ENCODE measurements at places on chromosomes 5 and 9.

GRCh38 chr9:83382421-83382820 is 155.8 kb downstream of the FRMD3 start:
- no peaks in the 10 kb centered on the region for H3K4me1 ChIP-seq
- H3K27ac ChIP-seq = no peak overlapping the region
- DNase-seq = no peak
- H3K36me3 ChIP-seq = no peaks in the 10 kb centered on the region
- H3K27me3 ChIP-seq = no peaks in the 10 kb centered on the region

GRCh38 chr5:95610546-95610945 is 9.3 kb upstream of the GPR150 start:
- no peaks in the 10 kb centered on the region for H3K4me1 ChIP-seq
- H3K27ac ChIP-seq = no peak overlapping the region

- H3K4me1 ChIP-seq = no peaks in the 10 kb centered on the region
- H3K4me3 ChIP-seq = no peak overlapping the region
- no peak for DNase-seq
- H3K36me3 ChIP-seq = no peaks in the 10 kb centered on the region
These were observed 600.5 kb upstream of the EDIL3 start for GRCh38 chr5:84985148-84985547.

GRCh38 chr9:89837162-89837933 is 232.5 kb downstream of the GADD45G start:
- H3K27ac ChIP-seq = no peak overlapping the region
- no peak for DNase-seq
- no peaks in the 10 kb centered on the region for H3K4me1 ChIP-seq
- no peak overlapping the region for H3K4me3 ChIP-seq
- H3K36me3 ChIP-seq = no peaks in the 10 kb centered on the region

DNA sequence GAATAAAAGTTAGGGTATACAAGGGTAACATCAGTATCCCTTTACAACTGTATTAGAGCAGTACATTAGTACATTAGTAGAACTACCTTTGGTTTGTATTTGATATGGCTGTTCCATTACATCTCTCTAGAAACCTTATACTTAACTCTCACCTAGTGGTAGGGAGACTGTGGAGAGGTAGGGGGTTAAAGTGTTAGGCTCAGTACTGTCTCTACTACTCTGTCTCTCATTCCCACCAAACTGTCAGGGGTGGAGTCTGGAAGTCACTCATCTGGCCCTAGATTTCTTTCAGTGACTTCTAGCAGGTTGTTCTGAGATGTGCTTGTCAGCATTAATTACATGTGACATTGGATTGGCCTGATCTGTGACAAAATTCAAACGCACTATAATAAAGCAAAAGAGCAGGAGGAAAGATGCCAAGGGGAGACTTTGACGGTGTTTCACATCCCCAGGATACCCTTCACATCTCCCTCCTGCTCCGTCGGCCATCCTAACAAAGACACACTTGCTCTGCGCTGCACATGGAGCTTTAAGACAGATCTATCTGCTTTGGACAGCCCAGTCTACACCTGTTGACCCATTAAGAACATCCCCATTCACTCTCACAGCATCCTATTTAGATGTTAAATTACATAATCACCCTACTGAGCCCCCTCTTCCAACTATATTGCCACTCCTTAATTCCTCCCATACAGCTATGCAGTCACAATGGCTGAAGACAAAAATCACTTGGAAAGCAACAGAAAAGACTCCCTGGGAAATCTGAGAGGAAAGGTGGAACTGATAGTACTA is 1043.0 kb upstream of the DMAC1 start:
- H3K27ac ChIP-seq = no peak overlapping the region
- DNase-seq = no peak
- no peaks in the 10 kb centered on the region for H3K4me1 ChIP-seq
- no peak overlapping the region for H3K4me3 ChIP-seq
- H3K36me3 ChIP-seq = no peaks in the 10 kb centered on the region

- no peaks in the 10 kb centered on the region for H3K36me3 ChIP-seq
- H3K4me1 ChIP-seq = no peaks in the 10 kb centered on the region
- H3K4me3 ChIP-seq = no peak overlapping the region
- H3K27ac ChIP-seq = no peak overlapping the region
- DNase-seq = no peak
- no peaks in the 10 kb centered on the region for H3K27me3 ChIP-seq
These were observed 465.3 kb upstream of the ARRDC3 start for GRCh38 chr5:91848453-91848852.

GRCh38 chr5:99763021-99763774 is 772.0 kb upstream of the FAM174A start:
- H3K4me3 ChIP-seq = no peak overlapping the region
- DNase-seq = no peak
- H3K36me3 ChIP-seq = no peaks in the 10 kb centered on the region
- no peaks in the 10 kb centered on the region for H3K4me1 ChIP-seq
- no peak overlapping the region for H3K27ac ChIP-seq

- no peaks in the 10 kb centered on the region for H3K36me3 ChIP-seq
- H3K27me3 ChIP-seq = no peaks in the 10 kb centered on the region
- no peak overlapping the region for H3K4me3 ChIP-seq
- DNase-seq = no peak
These were observed 93.6 kb upstream of the RANBP3L start for GRCh38 chr5:36395260-36395659.

- H3K4me3 ChIP-seq = no peak overlapping the region
- H3K27ac ChIP-seq = no peak overlapping the region
- no peaks in the 10 kb centered on the region for H3K36me3 ChIP-seq
- DNase-seq = no peak
These were observed 78.5 kb upstream of the TGFBR1 start for GRCh38 chr9:99026271-99026955.

DNA sequence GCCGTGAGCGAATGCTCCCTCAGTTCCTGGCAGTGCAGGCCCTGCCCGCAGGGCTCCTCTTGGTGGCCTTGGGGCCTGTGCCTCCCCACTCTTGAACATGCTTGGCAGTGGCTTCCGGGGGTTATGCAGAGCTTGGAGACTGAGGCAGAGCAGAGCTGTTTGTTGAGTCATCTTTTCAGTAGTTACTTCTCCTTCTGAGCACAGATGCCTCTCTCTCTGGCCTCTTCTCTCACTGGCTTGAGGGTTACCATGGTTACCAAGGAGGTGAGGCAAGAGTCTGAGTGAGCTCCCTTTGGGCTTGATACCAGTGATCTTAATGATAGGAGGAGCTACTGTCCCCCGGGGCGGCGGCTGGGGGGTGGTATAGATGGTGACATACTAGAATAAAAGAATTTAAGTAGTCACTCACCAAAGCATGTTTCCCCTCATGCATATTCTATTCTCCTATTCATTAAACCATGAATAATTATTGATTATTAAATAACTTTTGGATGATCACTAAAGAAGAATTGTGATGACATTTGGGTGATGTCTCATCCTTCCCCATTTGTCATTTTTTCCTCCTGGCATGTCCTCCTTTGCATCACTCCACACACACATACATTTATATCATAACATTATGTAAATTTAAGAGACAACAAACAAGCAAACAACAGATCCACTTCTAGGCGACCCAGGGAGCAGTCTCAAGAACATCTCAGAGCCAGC is 111.1 kb downstream of the ARHGAP26 start:
- no peaks in the 10 kb centered on the region for H3K36me3 ChIP-seq
- no peak overlapping the region for H3K27ac ChIP-seq
- no peaks in the 10 kb centered on the region for H3K4me1 ChIP-seq
- no peaks in the 10 kb centered on the region for H3K27me3 ChIP-seq
- peak; percentile 47 for DNase-seq

DNA sequence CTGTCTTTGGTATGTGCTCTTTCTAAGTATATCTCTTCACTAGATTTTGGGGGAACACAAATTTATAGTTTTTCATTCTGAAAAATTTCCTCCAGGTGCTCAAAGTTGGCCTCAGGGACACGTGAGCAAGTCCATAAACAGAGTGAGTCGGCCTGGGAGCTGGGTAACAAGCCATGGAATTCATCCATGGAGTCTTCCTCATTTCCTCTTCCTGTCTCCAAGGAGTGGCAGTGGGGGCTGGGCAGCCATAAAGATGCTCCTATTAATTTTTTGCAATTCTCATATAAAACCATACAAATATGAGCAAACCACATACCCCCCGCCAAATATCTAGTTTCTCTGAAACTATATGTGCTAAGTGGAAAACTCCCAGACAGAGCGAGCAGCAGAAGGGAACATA is 136.6 kb upstream of the OTULINL start:
- no peak overlapping the region for H3K27ac ChIP-seq
- H3K4me1 ChIP-seq = no peaks in the 10 kb centered on the region
- no peak overlapping the region for H3K4me3 ChIP-seq

DNA sequence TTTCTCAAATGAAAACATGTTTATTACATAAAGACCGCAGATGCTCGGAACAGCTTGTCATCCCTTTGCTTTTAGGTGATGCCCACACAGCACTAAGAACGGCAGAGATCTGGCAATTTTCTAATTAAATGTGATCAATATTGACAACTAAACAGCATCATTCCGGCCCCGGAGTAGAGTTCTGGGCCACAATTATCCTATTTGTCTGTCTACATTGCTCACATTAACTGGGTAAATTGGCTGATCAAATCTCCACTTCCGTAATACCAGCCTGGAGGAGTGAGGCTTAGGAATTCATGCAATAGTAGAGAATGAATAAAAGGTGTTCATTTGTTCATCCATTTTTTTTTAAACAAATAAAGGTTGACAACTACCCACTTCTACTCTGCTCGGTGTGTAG is 245.1 kb upstream of the C9orf72 start:
- H3K4me3 ChIP-seq = no peak overlapping the region
- no peaks in the 10 kb centered on the region for H3K36me3 ChIP-seq
- no peaks in the 10 kb centered on the region for H3K27me3 ChIP-seq
- no peaks in the 10 kb centered on the region for H3K4me1 ChIP-seq
- H3K27ac ChIP-seq = no peak overlapping the region

GRCh38 chr5:14777932-14778791 is 93.4 kb downstream of the ANKH start:
- no peak overlapping the region for H3K27ac ChIP-seq
- no peaks in the 10 kb centered on the region for H3K4me1 ChIP-seq
- H3K4me3 ChIP-seq = no peak overlapping the region
- no peaks in the 10 kb centered on the region for H3K36me3 ChIP-seq
- no peaks in the 10 kb centered on the region for H3K27me3 ChIP-seq

- H3K27me3 ChIP-seq = no peaks in the 10 kb centered on the region
- H3K4me1 ChIP-seq = no peaks in the 10 kb centered on the region
- no peaks in the 10 kb centered on the region for H3K36me3 ChIP-seq
- no peak overlapping the region for H3K27ac ChIP-seq
- H3K4me3 ChIP-seq = no peak overlapping the region
These were observed 547.3 kb downstream of the CDK5RAP2 start for GRCh38 chr9:120032639-120033038.

- no peaks in the 10 kb centered on the region for H3K36me3 ChIP-seq
- no peak for DNase-seq
- H3K27ac ChIP-seq = no peak overlapping the region
- no peaks in the 10 kb centered on the region for H3K27me3 ChIP-seq
These were observed 10.5 kb upstream of the S1PR3 start for GRCh38 chr9:88980740-88981203.

DNA sequence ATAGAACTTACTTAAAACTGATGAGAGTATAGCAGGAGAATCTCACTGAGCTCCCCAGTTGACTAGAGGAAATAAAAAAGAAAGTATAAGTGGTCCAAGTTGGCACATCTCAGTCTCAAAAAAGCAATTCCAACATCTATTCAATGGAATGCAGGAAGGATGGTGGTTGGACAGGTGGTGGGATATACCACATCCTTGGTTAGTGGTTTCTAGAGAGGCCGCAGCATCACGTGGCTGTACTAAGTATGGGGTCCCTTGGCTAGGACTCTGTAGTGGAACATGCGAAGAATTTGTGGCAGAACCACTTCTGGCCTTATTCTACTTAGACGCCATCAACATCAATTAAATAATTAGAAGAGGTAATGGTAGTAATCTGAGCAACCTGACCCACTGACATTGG is 232.4 kb downstream of the SAXO1 start:
- H3K4me3 ChIP-seq = no peak overlapping the region
- no peaks in the 10 kb centered on the region for H3K4me1 ChIP-seq
- no peaks in the 10 kb centered on the region for H3K36me3 ChIP-seq
- H3K27me3 ChIP-seq = no peaks in the 10 kb centered on the region

- DNase-seq = no peak
- H3K27me3 ChIP-seq = no peaks in the 10 kb centered on the region
- no peak overlapping the region for H3K4me3 ChIP-seq
- H3K4me1 ChIP-seq = no peaks in the 10 kb centered on the region
- no peaks in the 10 kb centered on the region for H3K36me3 ChIP-seq
- no peak overlapping the region for H3K27ac ChIP-seq
These were observed 218.7 kb downstream of the TRPM3 start for GRCh38 chr9:70902692-70903131.

DNA sequence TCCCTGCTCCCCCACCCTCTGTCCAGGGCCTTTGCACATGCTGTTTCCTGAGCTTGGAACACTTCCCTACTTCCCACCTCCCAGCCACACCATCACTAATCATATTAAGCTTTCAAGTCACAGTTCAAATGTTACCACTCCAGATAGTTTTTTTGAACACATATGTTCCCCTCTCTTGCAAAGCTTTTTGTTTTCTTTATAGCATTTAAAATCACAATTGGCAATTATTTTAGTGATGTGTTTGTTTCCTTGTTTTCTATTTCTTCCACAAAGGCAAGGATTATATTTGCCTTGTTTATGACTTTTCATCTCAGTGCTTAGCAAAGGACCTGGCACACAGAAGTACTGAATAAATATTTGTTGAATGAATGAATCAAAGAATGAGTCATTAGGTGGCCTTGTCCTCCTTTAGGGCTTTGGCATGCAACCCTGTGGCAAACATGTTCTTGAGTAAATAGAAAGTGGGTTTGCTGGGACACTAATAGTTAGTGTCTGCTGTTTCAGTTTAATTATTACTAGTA is 386.8 kb downstream of the FGF10 start:
- DNase-seq = no peak
- H3K27me3 ChIP-seq = no peaks in the 10 kb centered on the region
- H3K4me3 ChIP-seq = no peak overlapping the region
- no peaks in the 10 kb centered on the region for H3K36me3 ChIP-seq

GRCh38 chr5:103255691-103256090 is 2.9 kb upstream of the MACIR start:
- DNase-seq = no peak
- no peak overlapping the region for H3K4me3 ChIP-seq
- H3K27me3 ChIP-seq = peaks cover 7% of the 10 kb centered on the region
- no peaks in the 10 kb centered on the region for H3K36me3 ChIP-seq
- H3K4me1 ChIP-seq = peaks cover 7% of the 10 kb centered on the region

GRCh38 chr9:125789196-125789595 is 42.0 kb downstream of the PBX3 start:
- H3K36me3 ChIP-seq = no peaks in the 10 kb centered on the region
- H3K27ac ChIP-seq = no peak overlapping the region
- H3K4me1 ChIP-seq = no peaks in the 10 kb centered on the region
- no peaks in the 10 kb centered on the region for H3K27me3 ChIP-seq
- no peak overlapping the region for H3K4me3 ChIP-seq

Measured in B cell (primary cell).